ENCODE measurements at places on chromosomes 4 and X.
A peak's percentile ranks its signal among the peaks of the same experiment; 100 is the strongest.

DNA sequence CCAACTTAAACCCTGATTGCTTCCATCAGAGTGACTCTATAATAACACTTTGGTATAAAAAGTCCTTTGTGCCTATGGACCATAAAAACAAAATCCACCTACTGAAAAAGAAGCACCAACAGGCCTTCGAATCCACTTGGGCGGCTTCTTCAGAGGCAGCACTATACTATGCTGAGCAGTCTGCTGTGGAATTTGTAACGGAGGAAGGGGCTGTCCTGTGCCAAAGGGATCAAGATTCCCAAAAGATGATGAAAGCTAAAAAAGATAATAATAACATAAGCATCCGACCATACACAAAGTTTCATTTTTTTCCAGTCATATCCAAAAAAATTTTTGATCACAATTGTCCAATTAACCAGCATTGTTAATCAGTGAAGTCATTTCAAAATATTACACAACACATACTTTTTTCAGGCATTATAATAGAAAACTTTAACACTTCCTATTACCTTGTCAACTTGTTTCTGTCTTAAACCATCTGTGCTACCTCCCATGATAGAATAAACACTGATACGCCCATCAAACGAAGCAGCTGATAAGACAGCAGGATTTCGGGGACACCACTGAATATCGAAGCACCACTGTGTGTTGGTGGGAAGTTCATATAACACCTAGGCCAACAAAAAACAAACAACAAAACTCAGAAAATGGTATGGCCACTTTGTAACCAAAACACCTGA, 24.1 kb downstream of the SEC31A start:
- no peak for DNase-seq

GRCh38 chr4:69617083-69617694, 22.3 kb downstream of the UGT2A2 start:
- peak; percentile 3 for DNase-seq

DNA sequence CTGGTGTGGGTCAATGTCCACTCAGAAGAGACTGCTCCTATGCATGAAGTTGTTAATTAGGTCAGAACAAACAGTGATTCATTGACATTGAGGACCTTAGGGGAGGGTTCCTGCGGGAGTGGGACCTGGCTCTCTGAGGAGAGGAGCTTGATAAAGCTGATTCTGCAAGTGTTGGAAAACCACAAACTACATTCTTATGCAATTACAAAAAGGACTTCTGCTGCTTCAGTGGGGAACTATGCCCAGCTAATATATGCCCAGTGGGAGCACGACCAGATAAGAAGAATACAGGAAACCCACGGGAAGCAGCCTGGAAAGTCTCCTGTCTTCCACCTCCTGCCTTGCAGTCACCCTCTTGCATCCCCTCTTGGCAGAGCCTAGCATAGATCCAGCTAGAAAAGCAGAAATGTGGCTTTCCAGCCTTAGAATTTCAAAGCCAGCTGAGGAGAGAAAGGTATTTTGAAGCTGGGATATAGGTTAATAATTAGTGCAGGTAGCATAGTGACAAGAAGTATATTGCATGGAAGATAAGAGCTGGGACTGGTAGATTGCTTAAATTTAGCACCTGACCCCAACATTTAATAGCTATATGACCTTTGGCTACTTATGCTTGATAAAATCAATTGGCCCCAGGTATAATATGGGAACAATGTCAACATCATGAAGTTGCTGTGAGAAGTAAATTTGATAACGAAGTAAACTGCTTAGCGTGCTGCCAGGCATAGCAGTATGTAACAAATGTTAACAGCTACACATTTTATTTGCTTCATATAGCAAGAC, 34.9 kb upstream of the UGT8 start:
- no peak for DNase-seq

DNA sequence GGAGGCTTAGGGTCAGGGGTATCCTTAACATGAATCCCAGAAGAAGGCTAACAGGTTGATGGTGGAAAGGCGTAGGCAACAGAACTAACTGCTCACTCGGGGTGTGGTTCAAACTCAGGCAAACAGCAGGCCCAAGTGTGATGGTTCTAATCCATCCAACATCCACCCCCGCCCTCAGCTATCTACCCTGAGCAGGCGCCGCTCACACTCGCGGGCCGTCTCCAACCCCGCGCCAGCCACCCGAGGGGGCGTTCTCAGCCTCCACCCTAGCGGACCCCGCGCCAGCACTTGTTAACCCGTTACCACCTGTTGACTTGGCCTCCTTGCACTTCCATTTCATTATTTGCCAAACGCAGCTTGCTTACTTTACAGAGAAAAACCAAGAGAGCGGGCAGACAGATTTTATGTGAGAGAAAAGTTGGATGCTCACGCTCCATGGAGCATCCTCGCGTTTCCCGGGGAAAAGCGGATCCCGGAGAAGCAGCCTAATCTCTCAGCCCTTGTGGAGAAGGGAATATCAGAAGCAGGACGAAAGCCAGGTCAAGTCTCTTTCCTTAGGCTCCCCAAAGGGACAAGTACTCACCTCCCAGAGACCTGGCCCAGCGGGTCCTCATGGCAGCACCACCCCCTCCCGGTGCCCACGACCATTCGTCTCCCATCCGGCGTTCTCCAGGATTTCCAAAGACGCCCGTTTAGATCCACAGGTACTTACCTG, 773 bp downstream of the SNCA start:
- DNase-seq: peak; percentile 9

- no peak for DNase-seq
Observed at GRCh38 chrX:71111141-71111843, at the start of gene IL2RG. Gene IL2RG (minus strand): TSS chrX:71111577. CDS start chrX:71111539, 38 bp downstream.

GRCh38 chrX:154013614-154014360, 5.9 kb downstream of the IRAK1 start:
- peak; percentile 47 for DNase-seq

DNA sequence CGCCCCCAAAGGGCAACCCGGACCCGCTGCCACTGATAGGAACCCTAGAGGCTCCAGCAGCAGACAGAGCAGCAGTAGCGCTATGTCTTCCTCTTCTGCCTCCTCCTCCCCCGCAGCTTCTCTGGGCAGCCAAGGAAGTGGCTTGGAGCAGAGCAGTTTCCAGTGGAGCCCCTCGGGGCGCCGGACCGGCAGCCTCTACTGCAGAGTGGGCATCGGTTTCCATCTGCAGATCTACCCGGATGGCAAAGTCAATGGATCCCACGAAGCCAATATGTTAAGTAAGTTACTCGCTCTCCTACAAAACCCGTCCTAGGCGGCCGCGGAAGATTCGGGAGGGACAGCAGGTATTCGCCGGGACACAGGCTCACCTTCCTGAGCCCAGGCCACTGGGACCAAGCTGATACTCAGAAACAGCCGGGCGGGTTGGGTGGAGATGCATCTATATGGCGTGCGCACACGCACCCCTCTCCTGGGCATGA, 477 bp downstream of the FGF5 start:
- DNase-seq: no peak

DNA sequence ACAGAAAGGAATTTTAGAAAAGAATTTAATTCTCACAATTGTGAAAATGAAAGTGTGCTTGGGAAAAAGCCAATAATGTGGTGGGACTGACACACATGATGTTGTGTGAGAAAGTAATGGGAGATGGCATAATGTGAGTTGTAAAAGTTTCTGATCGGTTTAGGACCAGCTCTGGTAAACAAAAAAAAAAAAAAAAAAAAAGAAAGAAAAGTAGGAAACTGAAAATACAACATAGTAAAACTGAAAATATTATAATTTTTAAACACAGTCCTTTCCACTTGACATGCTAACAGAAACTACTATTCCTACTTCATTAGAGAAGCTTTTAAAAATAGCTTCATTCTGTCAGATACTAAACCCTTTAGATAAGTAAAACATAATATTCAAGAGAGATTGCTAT, 28.2 kb downstream of the RAP1GDS1 start:
- DNase-seq: no peak

DNA sequence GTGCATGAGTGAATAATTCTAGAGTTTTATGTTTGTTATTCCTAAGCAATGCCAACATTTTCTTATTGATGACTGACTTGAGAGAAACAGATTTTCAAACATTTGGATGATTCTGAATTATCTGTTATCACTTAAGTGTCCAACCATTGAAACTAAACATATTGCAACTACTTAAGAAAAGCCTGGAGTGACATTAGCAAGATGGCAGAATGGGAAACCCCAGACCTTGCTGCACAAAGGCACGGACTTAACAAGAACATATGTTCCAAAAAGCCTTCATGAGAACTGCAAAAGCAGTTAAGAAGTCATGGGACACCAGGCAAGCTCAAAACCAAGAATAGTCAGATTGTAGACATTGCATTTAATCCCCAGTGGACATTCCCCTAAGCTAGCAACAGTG, 215.1 kb downstream of the DCHS2 start:
- DNase-seq: no peak

DNA sequence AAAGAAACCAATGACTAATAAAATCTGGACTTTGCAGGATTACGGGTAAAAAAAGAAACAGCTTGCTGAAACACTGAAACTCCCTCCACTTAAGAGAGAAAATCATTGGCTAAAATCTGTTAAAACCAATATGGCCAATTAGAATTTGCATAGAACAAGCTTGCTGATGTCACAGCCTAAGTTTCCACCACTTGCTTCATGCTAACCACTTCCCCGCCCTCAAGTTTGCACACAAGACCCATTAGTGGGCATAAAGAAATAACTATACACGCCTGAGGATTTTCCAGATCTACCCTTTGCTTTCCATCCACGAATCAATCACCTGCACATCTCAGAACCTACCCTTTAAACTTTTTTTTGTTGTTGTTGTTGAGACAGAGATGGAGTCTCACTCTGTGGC, 42.7 kb upstream of the PHEX start:
- DNase-seq: no peak
